ENCODE measurements at places on chromosomes 4 and X.
A peak's percentile ranks its signal among the peaks of the same experiment; 100 is the strongest.

GRCh38 chr4:174697896-174698295 lies 131.2 kb downstream of the GLRA3 start:
- DNase-seq, result no peak

DNA sequence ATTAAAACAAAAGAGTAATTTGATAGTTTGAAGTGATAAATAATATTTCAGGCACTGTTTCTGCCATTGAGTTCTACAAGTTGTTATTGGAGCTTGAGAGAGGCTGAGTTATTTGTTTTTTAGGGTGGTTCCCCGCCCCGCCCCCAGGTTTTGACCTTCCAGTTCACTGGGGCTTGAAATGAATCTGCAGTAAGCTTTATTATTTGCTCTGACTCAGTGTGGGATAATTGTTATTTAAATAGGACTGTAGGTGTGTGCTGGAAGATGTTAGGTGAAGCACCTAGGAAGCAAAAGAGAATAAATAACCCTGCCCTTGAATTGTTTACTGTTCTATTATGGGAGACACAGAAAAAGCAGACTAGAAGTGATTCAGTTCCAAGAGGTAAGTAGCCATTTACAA lies 81.2 kb upstream of the KCNIP4 start:
- DNase-seq, result no peak

- peak; percentile 54 for DNase-seq
Observed at GRCh38 chr4:3041192-3042142, 32.9 kb downstream of the HTT-AS start.

- no peak for DNase-seq
Observed at GRCh38 chr4:20764366-20764992, 64.2 kb downstream of the PACRGL start.

GRCh38 chr4:16417198-16417597 lies 190.9 kb upstream of the TAPT1 start:
- no peak for DNase-seq

DNA sequence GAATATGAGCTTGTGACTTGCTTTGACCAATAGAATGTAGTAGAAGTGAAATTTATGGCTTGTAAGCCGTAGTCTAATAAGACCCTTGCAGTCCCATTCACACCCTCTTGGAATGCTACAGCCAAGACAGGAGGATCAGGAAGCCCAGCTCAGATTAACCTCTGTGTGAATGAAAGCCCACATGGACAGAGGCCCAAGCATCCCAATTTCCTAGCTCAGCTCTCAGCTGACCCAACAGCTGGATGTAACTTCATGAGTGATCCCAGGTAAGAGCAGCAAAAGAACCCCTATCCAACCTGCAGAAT lies 12.8 kb upstream of the PPM1K start:
- DNase-seq, result no peak

DNA sequence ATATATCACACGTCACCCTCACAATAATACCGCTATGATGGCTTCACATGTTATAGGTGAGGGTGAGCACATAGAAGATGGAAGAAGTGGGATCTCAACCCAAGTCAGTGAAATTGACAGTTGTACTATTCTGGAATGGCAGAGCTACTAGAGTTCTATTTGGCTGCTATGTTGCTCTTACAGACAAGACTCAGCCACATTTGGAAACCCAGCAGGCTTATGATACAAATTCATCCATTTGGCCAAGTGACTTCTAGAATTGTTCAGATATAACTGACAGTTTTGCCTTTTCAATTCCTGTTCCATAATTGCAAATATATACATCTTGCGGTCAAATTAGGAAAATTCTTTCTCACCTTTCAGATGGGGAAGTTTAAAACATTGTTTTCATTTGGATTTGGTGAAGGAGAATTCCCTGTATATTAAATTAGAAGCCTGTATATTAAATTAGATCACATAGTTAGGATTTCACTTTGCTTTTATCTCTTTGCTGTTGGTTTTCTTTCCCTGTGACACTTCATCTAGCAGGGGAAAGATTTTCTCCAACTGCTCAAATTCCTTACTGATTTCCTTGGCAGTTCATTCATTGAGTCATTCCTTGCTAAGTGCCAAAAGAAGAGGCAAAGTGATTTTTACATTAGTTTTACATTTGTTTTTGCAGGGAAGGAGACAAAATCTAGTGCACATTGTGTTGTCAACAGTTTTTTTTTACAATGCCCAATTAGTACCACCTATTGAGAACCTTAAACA lies 120.6 kb upstream of the TBC1D9 start:
- no peak for DNase-seq

GRCh38 chrX:147894366-147894963 lies 17.3 kb upstream of the FMR1 start:
- no peak for DNase-seq

GRCh38 chr4:166724369-166724768 lies 509.9 kb downstream of the SPOCK3 start:
- DNase-seq, result no peak

DNA sequence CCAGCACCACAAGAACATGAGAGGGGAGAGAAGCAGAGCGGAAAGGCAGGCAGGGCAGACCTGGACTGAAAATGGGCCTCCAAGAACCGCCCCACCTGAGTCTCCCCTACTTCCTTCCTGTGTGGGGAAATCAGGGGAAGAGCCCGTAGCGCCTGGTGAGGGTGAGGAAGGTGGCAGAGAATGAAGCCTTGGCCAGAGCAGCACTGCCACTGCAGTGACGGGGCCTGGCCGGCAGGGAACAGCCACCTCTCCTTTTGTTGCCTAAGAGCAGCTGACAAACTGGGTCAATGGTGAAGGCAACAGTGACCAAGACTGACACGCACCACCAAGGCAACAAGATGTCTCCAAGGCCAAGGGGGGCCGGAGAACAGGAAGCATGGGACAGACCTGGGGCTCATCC lies 58.4 kb upstream of the CBR4 start:
- DNase-seq, result no peak
